ENCODE measurements at places on chromosomes 5 and 9.

GRCh38 chr9:34575241-34575640 is 14.3 kb downstream of the CNTFR start:
- DNase-seq, result no peak

GRCh38 chr9:85108229-85108628 is 438.7 kb downstream of the NTRK2 start:
- DNase-seq, result no peak

DNA sequence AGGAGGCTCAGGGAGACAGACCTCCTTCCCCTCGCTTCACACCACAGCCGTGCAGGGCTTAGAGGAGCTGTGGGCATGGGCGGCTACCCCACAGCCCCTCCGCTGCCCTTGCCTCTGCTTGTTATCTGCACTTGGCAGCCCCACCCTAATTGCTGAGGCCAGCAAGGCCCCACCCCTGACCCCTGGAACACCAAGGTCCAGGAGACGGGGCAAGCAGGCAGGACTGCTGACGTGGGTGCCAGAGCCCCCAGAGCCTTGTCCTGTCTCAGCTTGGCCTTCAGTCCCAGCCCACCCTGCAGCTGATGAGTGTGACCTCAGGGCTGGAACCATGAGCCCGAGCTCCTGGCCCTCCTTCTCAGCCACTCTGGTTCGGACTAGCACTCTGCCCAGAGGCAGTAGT is 29.1 kb upstream of the NEURL1B start:
- no peak for DNase-seq

GRCh38 chr9:114905170-114905940 is 25.0 kb downstream of the TNFSF8 start:
- no peak for DNase-seq

DNA sequence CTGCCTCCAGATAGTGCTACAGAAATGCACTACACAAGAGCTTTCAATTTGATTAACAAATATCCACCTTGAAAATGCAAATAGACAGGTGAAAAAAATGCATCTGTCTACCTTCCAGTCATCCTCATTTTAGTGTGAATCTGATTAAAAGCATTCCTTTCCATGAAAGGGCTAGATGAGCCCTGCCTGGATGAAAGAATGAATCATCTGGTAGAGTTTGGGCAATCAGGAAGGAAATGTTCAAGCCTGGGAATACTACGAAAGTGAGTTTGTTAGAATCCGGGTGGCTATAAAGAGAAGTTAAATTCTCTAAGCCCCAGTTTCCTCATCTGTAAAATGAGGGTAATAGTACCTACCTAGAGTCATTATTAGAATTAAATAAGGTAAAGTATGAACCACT is 142.6 kb downstream of the FAM114A2 start:
- no peak for DNase-seq

DNA sequence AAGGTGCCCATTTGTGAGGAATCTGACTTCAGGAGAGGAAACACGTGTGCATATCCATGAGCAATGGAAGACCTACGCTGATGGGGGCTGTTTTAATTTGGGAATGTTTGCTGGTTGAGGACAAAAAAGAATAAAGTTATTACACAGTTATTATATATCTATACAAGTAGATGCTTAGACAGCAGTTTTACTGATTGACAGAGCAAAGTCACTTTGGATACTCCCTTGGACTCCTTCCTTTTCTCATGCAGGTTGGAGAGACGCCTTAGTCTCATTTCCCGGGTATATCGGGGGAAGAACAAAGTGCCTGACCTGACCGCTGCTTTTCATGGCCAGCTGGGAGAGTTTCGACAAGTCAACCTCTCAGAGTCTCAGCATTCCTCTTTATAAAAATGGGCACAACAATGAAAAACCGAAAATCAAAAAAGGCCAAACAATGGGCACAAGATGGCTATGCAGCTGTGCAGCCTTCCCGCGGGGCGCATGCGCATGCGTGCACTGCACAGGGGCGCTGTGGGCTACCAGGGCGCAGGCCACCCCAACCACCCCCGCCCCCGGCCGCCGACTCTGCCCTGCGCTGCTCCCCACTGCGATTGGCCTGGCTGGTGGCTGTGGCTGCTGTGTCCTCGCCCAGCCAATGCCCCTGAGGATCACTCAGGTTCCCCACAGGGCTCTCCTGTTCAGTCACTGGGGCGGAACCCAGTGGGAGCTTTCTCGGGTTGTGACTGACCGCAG is 18.1 kb downstream of the NFIL3 start:
- no peak for DNase-seq

- peak; percentile 12 for DNase-seq
Observed at GRCh38 chr9:109013679-109014607, 644 bp upstream of the CTNNAL1 start.

- DNase-seq, result no peak
Observed at GRCh38 chr5:119105971-119106370, 35.1 kb downstream of the DMXL1 start.

DNA sequence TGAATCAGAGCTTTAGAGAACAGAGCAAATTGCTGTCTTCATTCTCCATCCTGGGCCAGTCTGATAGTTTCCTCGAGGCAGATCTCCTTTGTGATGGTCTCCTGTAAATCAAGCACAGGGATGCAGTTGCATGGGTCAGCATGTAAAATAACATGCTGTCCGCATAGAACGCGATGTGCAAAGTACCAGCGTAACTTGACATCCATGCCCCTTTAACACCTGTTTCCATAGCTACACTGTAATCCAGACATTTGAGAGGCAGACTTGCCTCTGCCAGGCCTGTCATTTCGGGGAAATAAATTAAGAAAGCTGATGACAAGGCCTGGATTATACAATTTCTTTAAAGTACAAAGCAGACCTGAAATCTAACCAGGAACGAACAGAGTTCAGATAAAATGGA is 413.5 kb downstream of the TLE4 start:
- DNase-seq, result no peak

- no peak for DNase-seq
Observed at GRCh38 chr5:133273661-133274596, 222.1 kb downstream of the HSPA4 start.

- DNase-seq, result no peak
Observed at GRCh38 chr9:107367727-107368502, 84.8 kb downstream of the RAD23B start.

GRCh38 chr5:136020001-136020382 is 8.8 kb upstream of the TGFBI start:
- no peak for DNase-seq

DNA sequence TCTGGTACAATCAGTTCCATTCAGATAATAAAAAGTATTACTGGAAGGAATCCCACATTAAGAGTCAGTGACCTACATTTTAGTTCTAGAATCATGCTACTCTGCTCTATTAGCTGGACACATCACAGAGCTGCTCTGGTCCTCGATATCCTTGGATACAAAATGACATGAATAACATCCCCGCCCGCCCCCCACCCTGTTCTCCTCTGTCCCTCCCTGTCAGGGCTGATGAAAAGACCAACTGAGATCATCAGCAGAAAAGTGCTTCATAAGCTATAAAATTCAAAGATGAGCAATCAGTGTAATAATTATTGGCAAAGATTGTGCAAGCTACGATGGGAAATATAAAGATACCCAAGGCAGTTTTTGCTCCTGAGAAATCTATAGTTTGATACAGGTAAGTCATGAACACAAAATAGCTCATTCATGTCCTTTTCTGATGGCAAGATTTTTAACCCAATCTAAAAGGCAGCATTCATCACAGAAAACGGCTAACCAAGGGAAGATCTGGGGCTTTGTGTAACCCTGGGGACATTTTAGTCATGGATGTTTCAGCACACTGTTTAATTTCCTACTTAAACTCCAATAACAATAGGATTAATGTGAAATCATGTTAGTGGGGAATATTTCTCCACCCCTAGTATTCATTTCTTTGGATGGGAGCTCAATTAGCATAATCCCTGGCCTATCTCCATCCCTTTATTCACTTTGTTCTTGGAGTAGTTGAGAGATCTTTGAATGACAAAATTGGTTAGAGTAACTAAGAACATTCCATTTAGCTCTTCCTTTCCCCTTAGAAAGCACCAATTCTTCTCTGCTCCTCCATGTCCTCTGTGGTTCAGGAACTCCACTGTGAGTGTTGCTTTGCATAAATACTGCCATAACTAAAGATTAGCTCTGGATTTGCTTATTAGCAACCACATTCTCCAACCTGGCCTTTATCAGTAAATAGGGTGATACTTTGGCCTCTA is 459.4 kb upstream of the GRIA1 start:
- no peak for DNase-seq

- DNase-seq, result no peak
Observed at GRCh38 chr5:155069961-155070360, 56.4 kb downstream of the KIF4B start.

DNA sequence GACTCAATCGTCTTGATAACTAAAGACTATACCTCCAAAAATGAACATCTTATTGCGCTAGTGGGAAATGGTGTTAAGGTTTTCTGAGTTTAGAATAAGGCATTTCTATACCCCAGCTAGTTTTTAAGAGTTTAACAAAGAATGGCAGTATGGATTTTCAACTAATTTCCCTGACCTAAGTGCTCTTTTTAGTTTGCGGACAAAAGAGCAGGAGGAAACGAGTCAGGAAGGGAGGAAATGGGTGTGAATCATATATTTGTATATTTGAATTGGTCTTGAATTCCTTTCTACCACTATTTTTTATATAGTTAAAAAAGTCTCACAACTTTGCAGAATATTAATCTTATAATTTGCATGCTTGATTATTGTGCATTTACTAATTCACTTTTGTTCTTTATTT is 516.3 kb upstream of the ZNF608 start:
- DNase-seq, result no peak

DNA sequence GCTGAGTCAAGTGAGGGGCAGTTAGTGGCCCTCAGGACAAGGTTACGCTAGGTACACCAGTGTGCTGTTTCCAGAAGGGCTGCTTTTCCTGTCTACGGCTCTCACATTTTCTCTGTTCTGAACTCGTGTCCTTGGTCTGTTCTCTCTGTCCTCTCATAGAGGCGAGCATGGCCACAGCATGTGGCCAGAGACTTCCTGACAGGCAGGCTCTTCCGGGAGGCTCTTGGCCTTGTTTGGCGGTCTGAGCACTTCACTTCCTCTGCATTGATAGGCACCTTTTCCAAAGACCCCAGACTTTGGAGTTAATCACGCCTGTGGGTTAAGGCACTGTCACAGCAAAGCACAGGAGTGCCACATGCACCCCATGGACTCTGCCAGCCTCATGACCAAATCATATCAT is 1.2 kb downstream of the CKMT2 start:
- DNase-seq, result no peak

DNA sequence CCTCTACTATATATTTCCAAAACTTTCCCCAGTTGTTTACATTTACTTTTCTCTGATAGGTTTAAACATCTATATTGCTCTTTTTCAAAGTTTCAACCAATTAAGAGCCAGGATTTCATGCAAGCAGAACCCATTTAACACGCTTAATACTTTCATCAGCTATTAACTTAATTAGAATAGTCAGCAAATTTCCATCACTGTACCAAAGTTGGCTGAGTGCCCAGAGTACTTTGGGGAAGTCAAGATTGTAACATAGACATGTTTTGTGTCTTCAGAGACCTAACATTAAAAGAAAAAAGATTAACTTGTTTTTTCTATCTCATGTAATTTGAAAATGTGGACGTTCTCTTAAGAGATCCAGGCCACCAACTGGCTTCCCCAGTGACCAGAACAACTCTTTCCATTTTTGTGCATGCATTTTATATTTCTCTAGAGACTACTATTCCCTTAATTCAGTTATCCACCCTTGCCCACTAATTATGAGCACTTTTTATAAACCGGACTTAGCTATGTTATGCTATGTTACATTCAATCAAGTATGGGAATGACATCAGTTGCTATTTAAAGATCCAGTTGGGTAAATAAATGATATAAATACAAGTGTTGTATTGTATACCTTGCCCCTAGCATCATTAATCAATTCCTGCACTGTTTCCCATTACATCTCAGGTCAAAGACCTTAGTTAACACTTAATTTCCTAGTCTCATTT is 478.1 kb upstream of the NMUR2 start:
- no peak for DNase-seq

- DNase-seq, result no peak
Observed at GRCh38 chr5:81408496-81408895, 14.6 kb upstream of the ACOT12 start.

- no peak for DNase-seq
Observed at GRCh38 chr9:89495824-89496560, 1.9 kb downstream of the SEMA4D start.

GRCh38 chr5:73369278-73369677 is 79.3 kb downstream of the FOXD1 start:
- no peak for DNase-seq

GRCh38 chr9:101117161-101117560 is 88.6 kb downstream of the PLPPR1 start:
- DNase-seq, result no peak

DNA sequence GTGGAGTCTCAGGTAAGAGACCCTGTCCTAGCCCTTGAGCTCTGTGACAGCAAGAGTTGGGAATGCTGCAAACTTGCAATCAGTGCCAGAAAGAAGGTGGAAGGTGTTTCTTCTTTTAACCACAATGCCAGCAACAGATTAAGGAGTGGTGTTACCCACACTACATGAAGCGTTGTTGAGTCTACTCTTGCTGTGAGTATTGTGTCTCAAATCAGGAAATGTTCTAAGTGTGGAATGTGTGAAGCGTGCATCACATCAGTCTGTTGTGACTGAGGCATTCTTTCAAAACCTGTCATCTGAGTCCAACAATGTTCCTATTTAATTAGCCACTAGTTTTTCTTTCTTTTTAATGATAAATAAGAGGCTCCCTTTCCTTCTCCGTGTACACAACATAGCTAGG is 2.9 kb upstream of the LURAP1L start:
- no peak for DNase-seq

- no peak for DNase-seq
Observed at GRCh38 chr5:67334373-67334772, 137.8 kb upstream of the CD180 start.

- DNase-seq, result no peak
Observed at GRCh38 chr5:136309932-136310598, 55.3 kb downstream of the TRPC7 start.

- DNase-seq, result no peak
Observed at GRCh38 chr5:98836175-98836574, 62.7 kb downstream of the RGMB start.

- DNase-seq, result no peak
Observed at GRCh38 chr9:124004593-124004992, 7.0 kb upstream of the LHX2 start.

All from posterior cingulate gyrus (tissue), 11 donors.